ENCODE measurements at places on chromosomes 11 and 22.

DNA sequence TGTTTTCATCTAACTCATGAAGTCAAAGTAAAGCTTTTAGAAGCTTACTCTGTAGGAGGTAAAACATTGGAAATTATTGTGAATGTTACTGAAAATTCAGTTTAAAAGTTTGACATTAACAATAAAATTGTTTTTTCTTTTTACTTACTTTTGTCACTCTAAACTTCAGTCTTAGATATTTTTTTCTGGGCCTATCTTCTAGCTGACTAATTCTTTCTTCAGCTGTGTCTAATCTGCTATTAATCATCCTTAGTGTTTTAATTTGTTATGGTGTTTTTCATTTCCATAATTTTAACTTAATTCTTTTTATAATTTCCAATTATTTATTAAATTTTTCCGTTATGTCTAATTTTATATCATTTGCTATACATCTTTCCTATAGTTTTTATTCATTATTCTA lies 35.0 kb downstream of the IL10RA start:
- no peak for DNase-seq

DNA sequence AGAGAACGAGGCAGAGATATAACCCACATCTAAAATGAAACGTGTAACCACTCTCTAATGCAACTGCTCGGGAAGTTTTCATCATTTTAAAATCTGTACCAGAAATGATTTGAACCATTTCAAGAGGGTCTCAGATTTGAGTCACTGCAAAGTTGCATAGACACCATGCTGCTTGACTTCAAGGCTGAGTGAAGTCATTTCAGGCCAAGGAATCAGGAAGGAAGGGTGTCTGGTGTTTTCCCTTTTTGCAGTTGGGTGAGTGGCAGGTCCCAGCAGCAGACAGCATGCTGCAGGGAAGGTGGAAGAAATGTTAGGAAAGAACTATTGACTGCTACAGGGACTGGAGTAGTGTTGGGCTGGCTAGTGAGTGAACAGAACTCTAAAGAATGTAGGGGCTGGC lies 16.5 kb downstream of the TANGO2 start:
- no peak for DNase-seq

GRCh38 chr22:26485806-26486390 lies 2.2 kb downstream of the SRRD start:
- DNase-seq = no peak

- no peak for DNase-seq
Measured at GRCh38 chr11:92859156-92859690, 110.2 kb upstream of the MTNR1B start.

GRCh38 chr11:129846508-129847335 lies 31.1 kb downstream of the TMEM45B start:
- DNase-seq = no peak

DNA sequence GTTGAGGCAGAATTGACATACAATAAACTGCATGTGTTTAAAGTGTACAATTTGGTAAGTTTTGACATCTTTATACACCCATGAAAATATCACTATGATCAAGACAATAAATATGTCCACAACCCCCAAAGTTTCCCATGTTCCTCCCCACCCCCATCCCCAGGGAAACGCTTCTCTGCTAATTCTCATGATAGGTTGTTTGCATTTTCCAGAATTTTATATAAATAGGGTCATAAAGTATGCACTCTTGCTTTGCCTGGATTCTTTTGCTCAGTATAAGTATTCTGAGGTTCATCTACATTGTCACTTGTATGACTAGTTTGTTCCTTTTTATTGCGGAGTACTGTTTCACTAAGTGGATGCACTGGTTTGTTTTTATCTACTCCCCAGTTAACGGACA lies 35.6 kb downstream of the MYEOV start:
- no peak for DNase-seq

DNA sequence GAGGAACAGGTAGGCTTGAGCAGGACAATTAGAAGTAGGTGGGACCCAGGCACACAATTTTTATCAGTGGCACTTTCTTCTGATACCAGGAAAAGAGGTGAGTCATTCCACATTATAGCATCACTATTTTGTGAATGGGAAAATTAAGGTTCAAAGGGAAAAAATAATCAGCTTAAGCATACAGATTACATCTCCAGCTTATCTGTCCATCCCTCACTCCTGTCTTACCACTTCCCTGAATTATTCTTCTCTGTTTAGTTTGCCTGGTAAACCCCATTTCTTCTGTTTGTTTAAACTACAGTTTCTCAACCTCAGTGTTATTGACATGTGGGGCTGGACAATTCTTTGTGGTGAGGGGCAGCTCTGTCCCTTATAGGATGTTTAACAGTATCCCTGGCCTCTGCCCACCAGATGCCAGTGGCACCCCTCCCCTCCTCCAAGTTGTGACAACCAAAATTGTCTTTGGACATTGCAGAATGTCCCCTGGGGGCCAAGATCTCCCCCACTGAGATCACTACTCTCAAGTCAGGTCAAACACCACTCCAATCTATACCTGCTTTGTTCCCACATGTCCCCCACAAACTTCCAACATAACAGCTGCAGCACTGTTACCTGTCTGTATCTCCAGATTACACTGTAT lies 8.5 kb upstream of the XBP1 start:
- DNase-seq = no peak

GRCh38 chr11:66882561-66883015 lies 25.7 kb downstream of the LRFN4 start:
- DNase-seq = no peak

DNA sequence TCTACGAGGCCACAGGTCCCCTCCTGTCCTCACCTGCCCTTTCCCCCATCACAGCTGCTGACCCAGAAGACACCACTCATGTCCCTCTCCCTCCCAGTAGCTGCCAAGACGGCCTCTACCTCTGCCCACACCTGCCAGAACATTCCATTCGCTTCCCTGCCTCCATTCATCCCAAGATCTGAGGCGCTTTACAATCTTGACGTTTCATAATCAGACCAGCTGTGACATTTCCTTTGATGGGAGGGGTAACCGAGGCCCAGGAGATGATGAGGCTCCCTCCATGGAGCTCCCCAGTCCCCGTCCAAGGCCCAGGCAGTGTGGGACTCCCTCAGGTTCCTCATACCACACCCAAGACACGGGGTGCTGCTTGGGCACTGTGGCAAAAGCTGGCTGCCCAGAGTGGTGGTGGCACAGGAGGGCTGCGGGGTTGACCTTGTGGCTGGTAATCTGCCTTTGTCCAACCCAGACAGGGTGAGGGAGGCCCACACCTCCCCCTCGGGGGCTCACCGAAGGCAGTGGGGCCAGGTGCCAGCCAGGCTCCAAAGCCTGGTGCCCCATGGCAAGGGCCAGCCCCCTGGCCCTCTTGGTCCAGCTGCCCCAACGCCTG lies 17.3 kb downstream of the PHLDA2 start:
- no peak for DNase-seq

GRCh38 chr22:20533879-20534265 lies 26.5 kb downstream of the MED15 start:
- DNase-seq = no peak

DNA sequence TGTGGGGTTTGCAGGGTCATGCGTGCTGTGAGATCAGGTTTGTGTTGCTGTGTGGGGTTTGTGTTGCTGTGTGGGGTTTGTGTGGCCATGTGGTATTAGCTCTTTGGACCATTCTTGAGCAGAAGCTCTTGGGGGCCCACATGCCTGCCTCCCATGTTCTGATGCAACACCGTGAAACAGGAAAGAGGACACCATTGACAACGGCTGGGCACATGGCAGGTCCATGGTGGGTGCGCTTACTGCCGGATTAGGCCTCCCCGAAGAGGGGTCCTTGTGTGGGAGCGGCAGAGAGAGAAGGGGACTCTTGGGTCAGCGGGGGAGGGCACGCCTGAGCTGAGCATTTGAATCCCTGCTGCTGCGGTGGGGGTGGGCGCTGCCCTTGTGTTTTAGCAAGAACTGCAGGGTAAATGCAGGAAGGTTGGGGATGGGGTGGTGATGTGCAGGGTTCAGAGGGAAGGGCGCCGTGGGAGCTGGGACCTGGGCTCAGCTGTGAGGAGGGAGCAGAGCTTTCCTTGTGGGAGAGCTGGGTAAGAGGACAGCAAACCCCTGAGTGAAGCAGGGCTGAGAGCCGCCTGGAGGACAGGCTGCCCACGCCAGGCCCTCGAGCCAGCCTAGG lies 361.5 kb downstream of the TBC1D22A start:
- no peak for DNase-seq

- DNase-seq = no peak
Measured at GRCh38 chr11:103792981-103793468, 243.4 kb upstream of the DDI1 start.

- no peak for DNase-seq
Measured at GRCh38 chr11:124916370-124916710, 2.7 kb upstream of the HEPN1 start.

DNA sequence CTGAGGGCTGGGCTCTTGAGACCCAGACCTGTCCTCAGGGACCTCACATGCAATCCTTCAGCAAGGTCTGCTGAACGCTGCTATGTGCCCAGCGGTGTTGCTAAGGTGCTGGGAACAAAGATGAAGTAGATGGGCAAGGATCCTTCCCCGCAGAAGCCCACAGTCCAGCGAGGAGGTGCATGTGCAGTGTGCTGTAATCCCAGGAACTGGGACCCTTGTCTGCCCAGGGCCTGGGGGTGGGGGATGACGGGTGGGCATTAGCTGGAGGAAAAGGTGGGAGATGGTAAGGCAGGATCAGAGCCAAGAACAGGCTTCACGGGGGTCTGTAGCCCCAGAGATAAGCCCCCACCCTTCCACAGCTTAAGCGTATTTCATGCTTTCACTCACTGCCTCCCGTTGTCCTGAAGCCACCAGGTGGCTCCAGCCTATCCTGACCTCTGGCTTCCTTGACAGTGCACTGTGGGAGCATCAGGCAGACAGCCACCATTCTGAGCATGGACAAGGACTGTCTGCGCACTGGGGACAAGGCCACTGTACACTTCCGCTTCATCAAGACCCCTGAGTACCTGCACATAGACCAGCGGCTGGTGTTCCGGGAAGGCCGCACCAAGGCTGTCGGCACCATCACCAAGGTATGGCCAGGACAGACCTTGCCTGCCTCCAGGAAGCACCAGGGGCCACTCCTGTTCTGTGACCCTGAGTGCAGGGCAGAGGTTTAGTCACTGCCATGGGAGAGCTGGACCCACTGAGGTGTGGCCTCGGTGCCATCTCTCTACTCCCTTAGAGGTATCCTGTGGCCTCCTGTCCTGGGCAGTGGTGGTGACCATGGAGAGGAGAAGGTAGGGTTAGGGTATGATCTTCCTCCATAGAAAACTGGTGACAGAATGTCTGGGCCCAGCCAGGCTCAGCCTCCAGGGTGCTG lies 22.0 kb downstream of the GTPBP1 start:
- no peak for DNase-seq

- no peak for DNase-seq
Measured at GRCh38 chr11:1770061-1770460, 6.3 kb upstream of the CTSD start.

GRCh38 chr11:78079232-78080083 lies at the start of gene NDUFC2:
TSS of gene NDUFC2 (minus strand) at chr11:78079862. CDS start at chr11:78079744, 118 bp downstream.
- peak; percentile 15 for DNase-seq

- no peak for DNase-seq
Measured at GRCh38 chr11:22472306-22472705, 134.1 kb downstream of the SLC17A6 start.

GRCh38 chr22:44151676-44152075 lies 29.0 kb upstream of the PARVG start:
- no peak for DNase-seq

DNA sequence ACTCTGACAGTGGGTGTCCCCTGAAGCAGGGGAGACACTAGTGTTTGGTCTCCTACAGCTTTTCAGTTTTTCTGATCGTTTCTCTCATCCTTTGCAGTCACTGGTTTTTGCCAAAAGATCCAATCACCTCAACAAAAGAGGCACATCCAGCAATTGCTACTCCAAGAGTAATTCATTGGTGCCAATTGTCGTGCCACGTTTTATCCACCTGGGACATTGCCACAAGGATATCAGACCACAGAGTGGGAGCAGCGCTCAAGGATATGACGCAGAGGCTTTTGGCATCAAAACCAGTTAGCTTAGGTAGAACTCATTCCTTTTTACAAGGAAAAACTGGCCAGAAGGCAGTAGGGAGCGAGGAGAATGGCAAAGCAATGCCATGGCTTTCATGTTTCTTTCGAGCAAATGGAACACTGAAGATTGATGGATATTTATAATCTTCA lies 40.9 kb upstream of the BLID start:
- no peak for DNase-seq

DNA sequence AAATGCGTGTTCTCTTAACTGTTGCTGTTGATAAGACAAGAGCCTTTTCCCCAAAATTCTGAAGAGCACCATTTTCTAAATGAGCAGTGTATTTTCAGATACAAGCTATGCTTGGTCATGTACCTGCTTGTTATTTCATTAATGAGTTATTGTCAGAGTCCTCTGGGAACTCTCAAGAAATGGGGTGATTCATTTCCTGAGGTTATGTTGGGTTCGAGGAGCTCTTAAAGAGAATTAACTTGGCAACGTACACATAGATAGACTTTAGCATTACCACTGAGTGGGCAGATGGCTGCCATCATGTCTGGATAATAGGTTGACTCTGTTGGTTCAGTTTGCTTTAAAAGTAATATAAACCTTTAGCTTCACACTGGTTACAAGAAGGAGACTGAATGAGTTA lies 87.9 kb upstream of the SORL1-AS1 start:
- DNase-seq = no peak

DNA sequence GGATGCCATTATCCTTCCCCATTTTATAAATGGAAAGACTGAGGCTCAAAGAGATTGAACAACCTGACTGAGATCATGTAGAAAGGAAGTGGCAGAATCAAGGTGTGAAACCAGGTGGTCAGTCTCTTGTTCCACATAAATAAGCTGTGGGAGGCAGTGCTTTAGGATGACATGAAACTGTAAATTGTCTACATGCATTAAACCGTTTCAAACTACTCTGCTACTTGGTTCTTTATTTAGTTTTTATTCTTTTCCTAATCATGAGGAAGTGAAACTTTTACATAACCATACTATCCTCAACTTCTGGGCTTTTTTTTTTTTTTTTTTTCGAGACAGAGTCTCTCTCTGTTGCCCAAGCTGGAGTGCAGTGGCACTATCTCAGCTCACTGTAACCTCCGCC lies 34.9 kb downstream of the CADM1 start:
- DNase-seq = no peak

DNA sequence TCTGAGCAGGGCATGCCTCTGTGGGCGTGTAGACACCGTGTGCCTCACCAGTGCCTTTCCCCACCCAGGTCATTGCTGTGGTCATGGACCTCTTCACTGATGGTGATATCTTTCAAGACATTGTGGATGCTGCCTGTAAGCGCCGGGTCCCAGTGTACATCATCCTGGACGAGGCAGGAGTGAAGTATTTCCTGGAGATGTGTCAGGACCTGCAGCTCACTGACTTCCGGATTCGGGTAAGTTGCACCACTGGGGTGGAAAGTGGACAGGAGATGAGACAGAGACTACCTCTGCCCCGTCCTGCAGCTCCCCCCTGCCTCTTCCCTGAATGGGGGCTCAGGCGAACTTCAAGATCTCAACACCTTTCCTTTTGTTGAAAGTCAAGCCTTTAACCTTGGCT lies 24.3 kb downstream of the FAM83F start:
- DNase-seq = no peak

Data from effector CD8-positive, alpha-beta T cell (primary cell).